Activated CD4-positive, CD25-positive, alpha-beta regulatory T cell treated with anti-CD3 and anti-CD28 coated beads, Interleukin-2, amount 50 U/mL, for 72 hours (primary cell): ENCODE measurements at places on chromosomes 5 and 9.

- DNase-seq = no peak
Observed at GRCh38 chr5:88142886-88143692, 125.6 kb downstream of the TMEM161B start.

GRCh38 chr5:122153230-122153629 is 23.9 kb downstream of the ZNF474 start:
- no peak for DNase-seq

GRCh38 chr9:116998305-116998704 is 311.2 kb downstream of the TRIM32 start:
- DNase-seq = no peak

DNA sequence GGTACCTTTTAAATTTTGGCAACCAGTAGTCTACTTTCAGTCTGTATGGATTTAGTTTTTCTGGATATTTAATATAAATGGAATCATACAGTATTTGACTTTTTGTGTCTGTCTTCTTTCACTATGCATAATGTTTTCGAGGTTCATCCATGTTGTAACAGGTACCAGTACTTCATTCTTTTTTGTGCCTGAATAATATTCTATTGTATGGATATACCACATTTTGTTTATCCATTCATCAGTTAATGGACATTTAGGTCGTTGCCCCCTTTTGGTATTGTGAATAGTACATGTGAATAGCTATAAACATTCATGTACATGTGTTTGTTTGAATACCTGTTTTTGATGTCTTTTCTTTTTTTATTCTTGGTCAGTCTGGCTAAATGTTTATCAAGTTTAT is 19.1 kb upstream of the TBCA start:
- no peak for DNase-seq

DNA sequence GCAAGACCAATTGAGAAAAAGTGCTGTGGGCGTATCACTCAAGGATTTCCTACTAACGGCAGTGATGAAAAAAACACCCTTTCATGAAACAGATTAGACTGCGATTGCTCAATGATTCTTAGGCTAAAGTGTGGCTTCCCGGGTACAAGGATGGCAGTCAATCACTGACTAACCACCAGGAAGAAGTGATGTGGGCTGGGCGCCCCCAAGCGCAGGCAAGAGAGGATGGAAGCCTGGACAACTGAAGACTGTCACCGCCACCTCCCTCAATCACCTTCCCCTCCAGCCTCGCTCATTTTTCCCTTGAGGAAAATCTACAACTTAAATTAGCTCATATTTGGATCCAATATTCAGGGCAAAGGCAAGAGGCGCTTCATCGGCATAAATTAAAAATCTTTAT is 707.2 kb downstream of the MTRR start:
- no peak for DNase-seq

GRCh38 chr9:134888603-134889190 is 8.1 kb downstream of the FCN2 start:
- no peak for DNase-seq

GRCh38 chr9:99748266-99748665 is 73.4 kb upstream of the NR4A3 start:
- DNase-seq = no peak

GRCh38 chr9:87568401-87568800 is 70.7 kb downstream of the DAPK1 start:
- no peak for DNase-seq

DNA sequence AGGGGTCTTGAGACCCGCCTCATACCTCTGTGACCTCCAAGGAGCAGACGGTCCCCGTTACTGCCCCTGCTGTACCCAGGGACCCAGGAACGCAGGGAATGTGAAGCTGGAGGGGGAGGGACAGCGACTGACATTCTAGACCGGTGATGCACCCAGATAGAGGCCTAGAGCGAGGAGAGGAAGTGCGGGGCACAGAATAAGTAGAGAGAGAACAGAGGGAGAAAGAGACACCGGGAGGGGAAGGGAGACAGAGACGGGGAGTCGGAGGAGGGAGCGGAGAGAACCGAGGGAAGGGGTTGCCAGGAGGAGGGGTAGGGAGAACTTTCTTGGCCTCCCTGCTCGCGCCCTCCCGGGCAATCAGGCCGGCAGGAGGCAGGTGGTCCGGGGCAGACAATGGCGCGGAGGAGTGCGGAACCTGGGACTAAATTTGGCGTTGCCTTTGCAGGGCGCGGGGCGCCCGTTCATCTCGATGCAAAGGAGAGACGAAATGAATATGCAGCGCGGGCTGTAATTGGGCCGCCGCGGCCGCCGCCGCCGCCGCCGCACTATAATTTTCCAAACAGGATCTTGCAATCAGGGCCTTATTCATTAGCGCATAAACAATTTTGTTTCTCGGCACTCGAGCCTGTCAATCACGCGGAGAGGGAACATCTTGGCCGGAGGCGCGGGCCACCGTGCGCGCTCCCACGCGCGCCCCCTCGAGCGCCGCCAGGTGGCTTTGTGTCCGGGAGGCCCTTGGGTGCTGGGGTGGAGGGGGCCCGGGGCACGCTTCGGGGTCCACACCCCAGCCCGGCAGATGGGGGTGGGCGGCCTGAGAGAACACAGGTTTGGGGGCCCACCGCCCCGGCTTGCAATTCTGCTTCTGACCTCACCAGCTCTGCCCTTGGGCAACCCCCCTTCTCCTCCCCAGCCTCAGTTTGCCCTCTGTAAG is 33.0 kb downstream of the NDUFA8 start:
- no peak for DNase-seq

DNA sequence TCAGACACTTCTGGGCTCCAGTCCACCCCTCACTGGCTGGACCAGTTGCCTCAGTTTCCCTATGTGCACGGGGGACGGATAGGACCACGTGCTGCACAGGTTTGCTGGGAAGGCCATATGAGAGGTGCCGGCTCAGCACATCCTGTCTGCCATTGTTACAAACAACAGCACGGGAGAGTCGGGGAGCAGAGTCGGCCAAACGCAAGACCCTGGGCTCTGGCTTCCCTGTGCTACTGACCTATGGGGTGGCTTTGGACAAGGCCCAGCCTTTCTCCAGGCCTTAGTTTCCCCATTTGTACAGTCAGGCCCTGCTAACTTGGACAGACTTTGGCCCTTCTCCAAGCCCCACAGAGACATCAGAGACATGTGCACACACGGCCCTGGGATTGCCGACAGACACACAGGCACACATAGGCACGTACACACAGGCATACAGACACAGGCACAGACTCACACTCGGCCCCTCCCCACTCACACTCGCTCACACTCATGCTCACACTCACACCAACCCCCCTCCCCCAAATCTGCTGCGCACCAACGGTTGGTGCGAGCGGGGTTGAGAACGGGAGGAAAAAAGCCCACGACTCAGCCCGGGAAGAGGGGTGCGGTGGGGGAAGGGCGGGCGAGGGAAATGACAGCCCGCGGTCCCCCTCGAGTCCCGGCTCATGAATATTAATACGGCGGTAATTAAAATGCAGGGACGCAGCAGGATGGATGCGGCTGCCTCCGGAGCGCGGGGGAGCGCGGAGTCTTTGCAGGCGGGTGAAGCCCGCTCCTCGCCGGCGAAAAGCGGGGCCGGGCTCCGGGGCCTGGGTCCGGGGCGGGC is 133.0 kb downstream of the C9orf50 start:
- peak; percentile 59 for DNase-seq
